ENCODE measurements at places on chromosomes 12 and 14.

GRCh38 chr14:34078117-34078743, 127.4 kb upstream of the EGLN3 start:
- DNase-seq, result no peak

DNA sequence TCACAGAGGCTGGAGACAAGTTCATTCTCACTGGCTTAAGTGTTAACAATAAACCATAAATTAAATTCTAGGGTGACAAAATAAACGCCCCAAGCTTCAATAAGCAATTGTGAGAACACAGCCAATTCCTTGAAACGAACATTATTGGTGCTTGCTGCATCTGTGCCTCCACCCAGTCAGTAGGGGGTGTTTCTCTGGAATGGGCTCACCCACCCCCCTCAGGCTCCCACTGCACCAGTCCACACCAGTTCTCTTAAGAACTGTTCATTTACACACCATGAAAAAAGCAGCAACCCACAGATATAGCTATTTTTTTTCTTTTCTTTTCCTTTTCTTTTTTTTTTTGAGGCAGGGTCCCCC, 34.7 kb downstream of the CDC42BPB start:
- DNase-seq, result no peak

DNA sequence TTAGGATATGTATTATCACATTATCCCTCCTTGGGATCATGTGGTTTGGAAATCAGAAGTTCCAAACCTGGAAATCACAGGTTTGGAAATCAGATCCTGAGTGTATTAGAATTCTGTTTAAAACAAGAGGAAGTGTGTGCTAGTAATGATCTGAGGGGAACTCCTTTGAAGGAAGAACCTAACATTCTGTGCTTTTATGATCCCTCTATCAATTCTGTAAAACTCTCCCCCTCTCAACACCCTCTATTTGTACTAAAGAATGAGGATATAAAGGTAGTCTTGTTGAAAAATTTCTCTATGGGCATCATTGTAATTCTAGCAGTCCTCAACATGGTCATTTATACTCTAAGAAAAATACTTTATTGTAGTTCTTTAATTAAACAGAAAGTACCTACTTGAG, 97.4 kb downstream of the SRGAP1 start:
- no peak for DNase-seq

DNA sequence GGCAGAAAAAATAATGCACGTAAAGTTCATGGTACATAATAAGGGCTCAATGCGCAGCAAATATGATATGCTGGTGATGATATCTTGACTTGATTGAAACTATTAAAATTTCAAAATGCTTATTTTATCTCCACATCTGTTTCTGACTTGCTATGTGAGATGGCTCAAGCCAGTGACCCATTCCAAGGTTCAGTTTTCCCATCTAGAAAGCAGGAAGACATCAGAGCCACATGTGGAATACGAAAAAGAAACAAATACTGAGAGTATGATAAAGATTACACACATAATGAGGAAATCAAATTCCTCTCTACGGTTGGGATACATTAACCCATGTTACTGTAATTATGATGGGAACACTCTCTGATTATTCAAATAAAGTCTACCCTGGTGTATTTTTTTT, 24.0 kb upstream of the TSPAN11 start:
- no peak for DNase-seq

DNA sequence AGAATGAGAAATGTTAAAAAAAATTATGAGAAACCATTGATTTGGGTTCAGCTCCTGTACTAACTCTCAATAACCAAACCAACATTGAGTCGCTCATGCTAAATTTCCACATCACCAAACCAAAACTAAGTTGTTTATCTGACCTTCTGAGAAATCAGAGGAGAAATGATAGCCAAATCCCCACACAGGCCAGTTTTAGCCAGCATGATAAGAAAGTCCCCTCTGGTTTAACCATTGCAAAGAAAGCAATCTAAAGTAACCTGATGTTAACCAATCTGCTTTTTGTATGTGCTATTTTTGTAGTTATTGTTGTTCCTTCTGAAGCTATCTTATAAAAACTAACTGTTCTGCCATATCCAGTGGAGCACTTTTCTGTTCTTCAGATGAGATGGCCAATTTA, 599.7 kb downstream of the SLC16A7 start:
- DNase-seq, result no peak

- no peak for DNase-seq
Observed at GRCh38 chr12:81095501-81096232, 17.8 kb downstream of the ACSS3 start.

GRCh38 chr12:105742567-105742874, 396.2 kb downstream of the NUAK1 start:
- no peak for DNase-seq

- DNase-seq, result no peak
Observed at GRCh38 chr12:9113296-9113986, 2.3 kb downstream of the A2M start.

DNA sequence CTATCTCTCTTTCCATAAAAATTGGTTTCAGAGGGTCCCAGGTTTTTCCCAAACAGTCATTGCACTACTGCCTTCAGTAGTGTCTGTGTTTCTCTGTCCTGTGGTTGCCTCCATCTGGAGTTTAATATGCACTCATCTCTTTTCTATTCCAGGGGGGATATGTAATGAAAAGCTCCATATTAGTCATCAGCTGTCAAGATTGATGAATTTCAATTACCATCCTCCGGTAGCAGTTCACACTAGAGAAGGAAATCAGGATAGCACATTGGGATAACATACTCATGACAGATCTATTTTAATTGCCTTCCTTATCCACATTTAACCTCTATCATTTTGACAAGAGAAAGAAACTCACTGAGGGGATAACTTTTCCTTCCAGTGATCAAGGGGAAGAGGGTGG, 589.0 kb upstream of the SEL1L start:
- DNase-seq, result no peak

- DNase-seq, result no peak
Observed at GRCh38 chr12:123873793-123874192, 98.8 kb downstream of the CCDC92 start.

GRCh38 chr12:12425616-12426015, 68.7 kb downstream of the BORCS5 start:
- DNase-seq, result no peak

- DNase-seq, result no peak
Observed at GRCh38 chr14:63671987-63672386, 30.3 kb upstream of the WDR89 start.

- no peak for DNase-seq
Observed at GRCh38 chr14:96848011-96848410, 50.8 kb downstream of the VRK1 start.

DNA sequence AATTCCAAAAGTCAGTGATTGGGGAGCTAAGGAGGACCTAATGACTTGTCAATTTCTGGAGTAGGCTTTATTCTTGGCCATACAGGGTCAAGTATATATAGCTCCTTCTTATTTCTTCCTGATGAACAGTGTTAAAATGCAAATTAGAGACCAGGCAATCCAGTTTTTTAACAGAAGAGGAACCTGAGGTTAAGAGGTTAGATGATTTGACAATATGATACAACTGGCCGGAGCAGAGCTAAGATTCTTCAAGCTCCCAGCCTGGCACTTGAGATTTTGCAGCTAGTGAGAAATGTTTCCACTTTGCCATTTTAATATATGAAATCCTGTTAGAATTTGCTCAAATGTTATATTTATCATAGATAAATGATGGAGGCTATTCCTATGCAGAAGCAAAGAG, 204.0 kb downstream of the SSPN start:
- DNase-seq, result no peak

- no peak for DNase-seq
Observed at GRCh38 chr12:2633825-2634200, 161.0 kb upstream of the FKBP4 start.

GRCh38 chr14:57008534-57008933, 198.3 kb upstream of the OTX2 start:
- no peak for DNase-seq

- DNase-seq, result peak; percentile 93
Observed at GRCh38 chr12:56338308-56339157, at the start of gene IL23A. Gene IL23A, plus strand, starts transcription at chr12:56338884. Its CDS starts 161 bp downstream, at chr12:56339045.

DNA sequence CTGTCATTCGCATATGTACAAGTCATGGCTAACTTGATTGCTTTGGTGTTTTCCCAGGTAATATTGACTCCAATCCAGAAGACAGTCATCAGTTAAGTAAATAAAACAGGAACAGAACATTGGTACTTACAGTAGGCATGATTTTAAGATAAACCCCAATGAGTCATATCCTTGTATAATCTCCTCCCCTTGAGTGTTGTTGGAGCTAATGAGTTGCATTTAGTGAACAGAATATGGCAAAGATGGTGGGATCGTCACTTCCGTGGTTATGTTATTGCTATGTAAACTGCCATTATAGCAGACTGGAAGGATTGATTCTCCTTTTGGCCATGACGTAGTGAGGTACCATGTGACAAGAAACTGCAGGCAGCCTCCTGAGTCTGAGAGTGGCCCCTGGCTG, 102.2 kb downstream of the TMX1 start:
- DNase-seq, result no peak

DNA sequence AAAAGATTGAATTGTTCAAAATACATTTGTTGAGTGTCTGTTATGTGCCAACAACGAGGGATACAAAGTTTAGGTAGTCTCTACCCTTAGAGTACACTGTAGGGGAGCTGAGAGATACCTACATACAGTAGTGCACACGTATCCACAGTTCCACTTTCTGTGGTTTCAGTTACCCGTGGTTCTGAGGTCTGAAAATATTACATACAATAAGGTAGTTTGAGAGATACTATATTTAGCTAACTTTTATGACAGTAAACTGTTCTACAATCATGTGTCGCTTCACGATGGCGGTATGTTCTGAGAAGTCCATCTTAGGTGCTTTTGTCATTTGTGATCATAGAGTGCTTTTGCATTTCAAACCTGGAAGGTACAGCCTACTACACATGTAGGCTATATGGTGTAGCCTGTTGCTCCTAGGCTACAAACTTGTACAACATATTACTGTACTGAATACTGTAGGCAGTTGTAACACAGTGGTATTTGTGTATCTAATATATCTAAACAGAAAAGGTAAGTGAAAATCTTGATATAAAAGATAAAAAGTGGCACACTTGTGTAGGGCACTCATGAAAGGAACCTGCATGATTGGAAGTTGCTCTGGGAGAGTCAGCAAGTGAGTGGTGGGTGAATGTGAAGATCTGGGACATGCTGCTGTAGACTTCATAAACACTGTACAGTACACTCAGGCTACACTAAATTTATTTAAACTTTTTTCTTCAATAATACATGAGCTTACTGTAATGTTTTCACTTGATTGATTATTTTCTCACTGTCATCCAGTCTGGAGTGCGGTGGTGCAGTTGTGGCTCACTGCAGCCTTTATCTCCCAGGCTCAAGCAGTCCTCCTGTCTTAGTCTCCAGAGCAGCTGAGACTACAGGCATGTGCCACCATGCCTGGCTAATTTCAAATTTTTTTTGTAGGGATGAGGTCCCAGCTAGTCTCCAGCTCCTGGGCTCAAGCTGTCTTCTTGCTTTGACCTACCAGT, 4.0 kb downstream of the CPSF6 start:
- no peak for DNase-seq

DNA sequence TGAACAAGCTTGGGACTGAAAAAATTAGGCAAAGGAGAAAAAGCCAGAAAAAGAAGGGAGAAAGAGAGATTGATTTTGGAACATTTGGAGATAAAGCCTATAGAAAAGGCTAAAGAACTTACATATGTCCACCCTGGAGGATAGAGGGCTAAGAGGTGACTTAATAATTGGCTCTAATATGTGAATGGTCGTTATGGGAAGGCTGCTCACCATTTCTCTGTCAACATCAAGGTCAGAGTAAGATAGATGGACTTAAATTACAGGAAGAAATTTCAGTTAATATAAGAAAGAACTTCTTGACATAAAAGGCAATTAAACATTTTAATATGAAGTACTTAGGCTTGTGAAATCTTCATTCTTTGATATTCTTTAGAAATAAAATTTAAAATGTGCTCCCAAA, 238.6 kb downstream of the TRHDE start:
- DNase-seq, result no peak

DNA sequence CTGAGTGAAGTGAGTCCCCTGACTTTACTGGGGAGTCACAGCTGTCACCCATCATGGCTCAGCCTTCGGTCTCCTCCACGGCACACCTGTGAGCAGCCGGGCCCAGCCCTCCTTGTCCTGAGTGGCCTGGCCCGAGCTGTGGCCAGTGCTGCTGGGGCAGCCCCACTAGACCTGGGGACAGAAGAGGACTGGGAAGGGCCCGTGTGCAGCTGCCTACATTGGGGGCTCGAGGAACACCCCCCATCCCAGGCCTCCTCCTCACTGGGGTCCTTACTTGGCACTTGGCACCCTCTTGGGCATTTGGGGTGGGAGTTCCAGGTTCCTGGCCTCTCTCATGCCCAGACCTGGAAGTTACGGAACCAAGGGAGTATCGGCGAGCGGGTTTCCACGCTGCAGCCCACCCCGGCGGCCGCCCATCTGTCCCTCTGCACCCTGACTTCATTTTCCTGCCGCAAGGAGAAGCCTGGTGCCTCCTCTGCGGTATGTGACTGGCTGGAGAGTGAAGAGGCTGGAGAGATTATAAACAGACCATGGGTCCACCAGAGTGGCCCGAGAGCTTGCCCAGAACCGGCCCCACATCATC, 179.7 kb downstream of the KIF26A start:
- no peak for DNase-seq

- no peak for DNase-seq
Observed at GRCh38 chr12:2750185-2750584, 44.6 kb upstream of the FKBP4 start.

- no peak for DNase-seq
Observed at GRCh38 chr12:27553941-27554340, 29.9 kb downstream of the PPFIBP1 start.

DNA sequence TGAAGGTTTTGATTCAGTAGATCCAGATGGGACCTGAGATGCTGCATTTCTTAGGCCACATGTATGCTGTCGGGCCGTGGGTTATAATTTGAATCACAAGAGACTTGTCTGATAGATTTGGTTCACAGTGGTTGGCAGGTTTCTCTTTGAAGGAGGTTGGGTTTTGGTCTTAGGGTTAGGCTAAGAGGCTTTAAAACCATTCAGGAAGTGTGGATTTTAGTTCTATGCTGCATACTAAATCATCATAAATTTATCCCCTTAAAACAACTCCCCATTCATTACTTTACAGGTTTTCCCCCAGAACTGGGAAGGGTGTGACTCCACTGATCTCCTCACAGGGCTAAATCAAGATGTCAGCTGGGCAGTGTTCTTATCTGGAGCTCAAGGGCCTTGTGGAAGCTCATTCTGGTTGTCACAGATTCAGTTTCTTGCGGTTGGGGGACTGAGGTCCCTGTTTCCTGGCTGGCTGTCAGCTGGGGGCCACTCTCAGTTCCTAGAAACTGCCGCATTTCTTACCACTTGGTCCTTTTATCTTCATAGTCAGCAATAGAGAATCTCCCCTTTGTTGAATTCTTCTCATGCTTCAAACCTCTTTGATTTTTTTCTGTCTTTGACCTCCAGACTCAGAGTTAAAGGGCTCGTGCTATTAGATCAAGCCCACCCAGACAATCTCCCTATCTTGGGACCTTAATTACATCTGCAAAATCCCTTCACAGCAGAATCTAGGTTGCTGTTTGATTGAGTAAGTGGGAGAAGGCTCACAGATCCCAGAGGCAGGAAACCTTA, 20.6 kb upstream of the PCNX1 start:
- DNase-seq, result peak; percentile 54

- DNase-seq, result no peak
Observed at GRCh38 chr12:86712425-86712843, 456.2 kb upstream of the MGAT4C start.

- no peak for DNase-seq
Observed at GRCh38 chr14:56797569-56798446, 12.5 kb downstream of the OTX2 start.

All from CD4-positive, alpha-beta T cell treated with Interleukin-15 for 4 hours (primary cell).